ENCODE measurements at places on chromosomes 6 and 20.
A peak's percentile ranks its signal among the peaks of the same experiment; 100 is the strongest.

DNA sequence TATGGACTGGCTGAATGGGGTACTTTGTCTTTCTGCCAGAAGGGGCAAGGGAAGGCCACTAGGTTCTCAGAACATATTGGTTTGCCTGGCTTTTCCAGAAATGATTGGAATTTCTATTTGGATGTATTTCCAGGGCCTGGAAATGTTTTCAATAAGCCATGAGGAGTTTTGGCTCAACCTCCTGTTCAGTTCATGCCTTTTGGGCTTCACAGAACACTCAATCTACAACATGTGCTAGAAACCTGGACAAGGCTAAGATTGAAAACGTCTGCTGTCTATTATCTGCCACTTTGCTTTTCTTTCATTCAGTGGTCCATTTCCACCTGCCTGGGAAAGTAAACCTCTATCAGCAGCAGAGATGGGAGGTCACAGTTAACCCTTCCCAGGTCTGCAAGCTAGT, 793.4 kb downstream of the TENT5A start:
- no peak for DNase-seq

DNA sequence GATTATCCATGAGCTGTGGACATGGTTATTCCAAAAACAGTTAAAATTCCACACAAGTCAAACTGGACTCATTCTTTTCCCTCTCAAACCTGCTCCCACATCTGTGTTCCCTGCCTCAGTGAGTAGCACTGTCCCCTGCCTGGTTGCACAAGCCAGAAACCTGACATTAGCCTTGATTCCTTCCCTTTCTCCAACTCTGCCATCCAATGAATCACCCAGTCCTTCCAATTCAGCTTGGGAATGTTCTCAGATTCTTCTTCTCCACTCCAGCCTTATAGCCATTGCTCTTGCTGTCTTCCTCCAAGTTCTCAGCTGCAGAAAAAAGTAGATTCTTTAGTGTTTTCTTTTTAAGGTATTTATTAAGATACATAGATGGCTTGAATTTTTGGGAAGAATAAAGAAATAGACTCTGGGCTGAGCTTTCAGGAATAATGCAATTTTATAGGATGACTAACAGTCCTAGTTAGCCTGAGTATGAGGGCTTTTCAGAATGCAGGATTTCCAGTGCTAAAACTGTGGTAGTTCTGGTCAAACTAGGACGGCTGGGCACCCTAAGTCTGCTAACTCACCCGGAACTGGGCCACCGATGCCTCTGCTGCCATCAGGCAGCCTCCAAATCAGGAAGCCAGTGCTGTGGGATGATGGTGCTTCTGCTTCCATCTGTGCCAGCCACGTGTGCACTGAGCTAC, 18.2 kb upstream of the SASH1 start:
- no peak for DNase-seq

DNA sequence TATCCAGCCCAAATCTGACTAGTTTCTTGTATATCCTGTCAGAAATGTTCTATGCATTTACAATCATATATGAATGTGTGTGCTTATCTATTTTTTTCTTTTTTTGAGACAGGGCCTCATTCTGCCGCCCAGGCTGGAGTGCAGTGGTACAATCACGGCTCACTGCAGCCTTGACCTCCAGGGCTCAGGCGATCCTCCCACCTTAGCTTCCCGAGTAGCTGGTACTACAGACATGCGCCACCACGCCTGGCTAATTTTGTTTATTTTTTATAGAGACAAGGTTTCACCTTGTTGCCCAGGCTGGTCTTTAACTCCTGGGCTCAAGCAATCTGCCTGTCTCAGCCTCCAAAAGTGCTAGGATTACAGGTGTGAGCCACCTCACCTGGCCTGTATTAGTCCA, 3.0 kb upstream of the RAB44 start:
- no peak for DNase-seq

- DNase-seq, result no peak
Measured at GRCh38 chr6:100810015-100810414, 71.1 kb downstream of the ASCC3 start.

- no peak for DNase-seq
Measured at GRCh38 chr20:59788196-59788735, 145.2 kb downstream of the SYCP2 start.

GRCh38 chr6:62891065-62891647, 320.1 kb upstream of the FKBP1C start:
- peak; percentile 4 for DNase-seq

GRCh38 chr20:47358672-47359529, 2.4 kb upstream of the ZMYND8 start:
- DNase-seq, result peak; percentile 67

GRCh38 chr6:170279977-170280688, 10.7 kb downstream of the DLL1 start:
- DNase-seq, result no peak

DNA sequence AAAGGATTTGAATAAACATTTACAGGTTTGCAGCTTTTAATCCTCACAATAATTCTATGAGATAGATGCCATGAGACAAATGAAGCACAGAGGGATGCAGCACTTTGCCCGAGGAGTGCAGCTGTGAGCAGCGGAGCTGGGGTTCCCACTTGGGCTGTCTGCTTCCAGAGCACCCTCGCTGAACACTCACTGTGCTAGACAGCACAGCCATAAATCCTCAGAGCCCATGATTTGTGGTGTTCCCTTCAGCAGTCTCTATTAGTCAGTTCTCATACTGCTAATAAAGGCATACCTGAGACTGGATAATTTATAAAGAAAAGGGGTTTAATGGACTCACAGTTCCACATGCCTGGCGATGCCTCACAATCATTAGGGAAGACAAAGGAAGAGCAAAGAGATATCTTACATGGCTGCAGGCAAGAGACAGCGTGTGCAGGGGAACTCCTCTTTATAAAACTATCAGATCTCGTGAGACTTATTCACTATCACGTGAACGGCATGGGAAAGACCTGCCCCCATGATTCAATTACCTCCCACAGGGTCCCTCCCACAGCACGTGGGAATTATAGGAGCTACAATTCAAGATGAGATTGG, 25.3 kb upstream of the CTAGE9 start:
- no peak for DNase-seq

DNA sequence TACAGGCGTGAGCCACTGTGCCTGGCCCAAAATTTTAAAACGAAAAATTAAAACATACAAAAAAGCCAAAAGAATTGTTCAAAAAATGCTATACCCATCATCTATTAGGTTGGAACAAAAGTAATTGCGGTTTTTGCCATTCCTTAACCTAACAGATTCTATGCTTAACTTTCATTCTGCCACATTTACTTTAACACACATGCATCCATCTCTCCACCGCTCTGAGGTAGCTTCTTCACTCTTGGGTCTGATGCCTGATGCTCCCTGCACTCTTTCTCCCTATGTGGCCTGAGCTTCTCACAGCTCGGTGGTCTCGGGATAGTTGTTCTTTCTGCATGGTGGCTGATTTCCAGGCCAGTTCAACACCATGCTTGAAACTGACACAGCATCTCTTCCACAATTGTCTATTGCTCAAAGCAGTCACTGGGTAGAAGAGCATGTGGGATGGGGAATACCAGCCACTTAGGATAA, 4.7 kb upstream of the MANBAL start:
- no peak for DNase-seq

- DNase-seq, result no peak
Measured at GRCh38 chr6:116152620-116153019, 26.7 kb upstream of the COL10A1 start.

- no peak for DNase-seq
Measured at GRCh38 chr6:31882344-31882743, 3.5 kb upstream of the SLC44A4 start.

DNA sequence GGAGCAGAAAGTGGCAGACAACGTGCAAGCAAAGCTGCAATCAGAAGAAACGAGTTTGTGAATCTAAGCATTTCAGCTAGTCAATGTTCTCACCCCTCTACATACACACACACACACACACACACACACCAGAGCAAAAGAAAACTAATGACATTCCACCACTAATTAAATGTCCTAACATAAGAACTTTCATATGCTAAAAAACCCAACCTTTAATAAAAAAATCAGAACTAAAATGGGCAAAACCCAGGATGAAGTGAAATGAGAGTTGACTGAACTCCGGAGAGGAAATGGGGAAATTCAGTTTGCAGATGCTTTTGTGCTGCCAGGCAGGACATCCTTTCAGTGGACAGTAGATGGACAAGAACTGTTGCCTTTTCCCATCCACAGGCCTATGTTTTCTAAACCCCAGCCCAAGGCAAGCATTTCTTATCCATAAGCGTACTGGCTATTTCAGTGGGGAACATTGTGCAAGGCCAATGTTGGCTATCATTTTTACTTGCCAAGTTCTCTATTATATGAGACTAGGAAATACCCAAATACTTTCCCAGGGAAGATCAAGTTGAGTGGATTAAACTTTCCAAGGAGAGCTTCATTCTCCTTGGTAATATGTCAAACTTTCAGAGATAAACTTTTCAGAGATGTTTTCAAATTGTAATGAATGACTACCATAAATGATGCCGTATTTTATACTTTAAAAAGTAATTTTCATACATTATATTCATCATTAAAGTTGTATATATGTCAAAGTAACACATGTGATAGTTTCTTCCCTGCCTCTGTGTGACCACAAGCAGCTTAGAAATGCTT, 27.3 kb downstream of the RIN2 start:
- DNase-seq, result no peak

DNA sequence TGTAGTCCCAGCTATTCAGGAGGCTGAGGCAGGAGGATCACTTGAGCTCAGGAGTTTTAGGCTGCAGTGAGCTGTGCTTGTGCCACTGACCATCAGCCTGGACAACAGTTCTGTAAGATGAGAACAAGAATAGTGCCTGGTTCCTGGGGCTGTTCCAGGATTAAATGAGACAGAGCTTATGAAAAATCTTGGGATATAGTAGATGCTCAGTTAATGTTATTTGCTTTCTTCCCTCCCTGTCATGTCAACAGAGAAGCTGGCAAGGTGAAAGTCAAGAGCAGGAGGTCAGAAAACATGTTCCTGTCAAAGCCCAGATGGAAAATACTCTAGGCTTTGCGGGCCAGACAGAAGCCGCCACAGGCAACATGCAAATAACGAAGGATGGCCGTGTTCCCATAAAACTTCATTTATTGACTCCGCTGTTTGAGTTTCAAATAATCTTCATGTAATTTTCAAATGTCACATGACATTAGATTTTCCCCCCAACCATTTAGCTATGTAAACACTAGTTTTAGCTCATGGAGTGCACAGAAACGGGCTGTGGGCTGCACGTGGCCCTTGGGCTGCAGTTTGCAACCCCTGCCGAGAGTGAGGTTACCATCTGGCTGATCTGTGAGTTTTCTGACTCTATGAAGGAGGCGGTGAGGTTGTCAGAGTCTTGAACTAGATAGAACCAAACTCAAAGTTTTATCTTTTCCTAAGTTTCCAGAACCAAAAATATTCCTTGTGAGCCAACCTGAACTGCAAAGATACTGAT, 63.4 kb upstream of the PMEPA1 start:
- no peak for DNase-seq

DNA sequence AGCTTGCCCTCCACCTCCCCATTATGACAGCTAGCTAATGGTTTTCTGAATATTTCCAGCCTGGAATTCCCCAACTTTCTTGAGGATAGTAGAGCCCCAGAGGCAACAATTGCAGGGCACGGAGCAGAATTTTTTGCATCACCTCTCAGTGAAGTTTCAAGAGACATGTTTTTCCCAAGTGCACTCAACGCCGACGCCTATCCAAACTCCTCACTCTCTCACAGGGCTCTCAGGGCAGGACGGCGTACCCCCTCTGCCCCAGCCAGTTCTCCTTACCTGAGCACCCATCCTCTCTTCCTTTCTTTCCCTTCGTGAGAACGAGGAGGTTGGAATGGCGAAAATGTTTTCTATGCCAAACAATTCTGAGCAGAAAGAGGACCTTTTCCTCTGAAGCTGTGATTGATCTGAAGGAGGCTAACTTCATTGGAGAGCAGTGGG, 83.1 kb upstream of the FOXQ1 start:
- DNase-seq, result no peak

DNA sequence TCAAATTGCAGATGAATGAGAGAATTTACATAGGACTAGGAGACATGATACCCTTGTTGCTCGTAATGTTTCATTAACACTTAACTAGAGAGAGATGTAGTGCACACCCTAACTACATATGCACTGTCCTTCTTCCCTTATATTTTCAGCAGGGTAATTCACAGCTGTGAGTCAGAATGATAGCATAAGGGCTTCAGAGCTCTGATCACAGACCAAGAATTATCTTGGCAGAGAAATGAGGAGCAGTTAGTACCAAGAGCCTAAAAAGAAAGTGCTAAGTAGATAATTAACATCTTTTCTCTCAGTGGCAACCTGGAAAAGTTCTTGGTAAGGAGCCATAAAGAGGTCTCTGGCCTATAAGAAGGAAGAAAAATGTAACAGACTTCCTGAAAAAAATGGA, 35.8 kb downstream of the GRIK2 start:
- no peak for DNase-seq

DNA sequence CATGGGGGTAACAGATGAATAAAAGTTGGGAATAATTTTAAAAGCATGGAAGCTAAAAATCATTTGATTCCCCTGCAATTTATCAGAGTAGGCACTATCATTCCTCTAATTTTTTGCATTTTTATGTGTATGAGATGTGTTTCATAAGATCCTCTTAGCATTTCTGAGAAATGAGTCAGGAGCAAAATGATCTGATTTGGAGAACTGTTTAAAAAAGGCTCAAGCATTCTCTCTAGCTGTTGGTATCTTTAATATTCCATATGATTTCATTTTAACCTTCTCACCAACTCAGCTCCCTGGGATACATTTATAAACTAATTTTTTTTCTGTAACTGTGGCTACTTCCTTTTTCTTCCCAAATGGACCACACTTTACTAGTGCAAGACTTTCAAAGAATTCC, 60.9 kb downstream of the MCHR2 start:
- DNase-seq, result no peak

GRCh38 chr6:56734335-56734734, 91.6 kb upstream of the DST start:
- DNase-seq, result no peak

- DNase-seq, result no peak
Measured at GRCh38 chr20:60306551-60306950, 348.3 kb downstream of the CDH26 start.

DNA sequence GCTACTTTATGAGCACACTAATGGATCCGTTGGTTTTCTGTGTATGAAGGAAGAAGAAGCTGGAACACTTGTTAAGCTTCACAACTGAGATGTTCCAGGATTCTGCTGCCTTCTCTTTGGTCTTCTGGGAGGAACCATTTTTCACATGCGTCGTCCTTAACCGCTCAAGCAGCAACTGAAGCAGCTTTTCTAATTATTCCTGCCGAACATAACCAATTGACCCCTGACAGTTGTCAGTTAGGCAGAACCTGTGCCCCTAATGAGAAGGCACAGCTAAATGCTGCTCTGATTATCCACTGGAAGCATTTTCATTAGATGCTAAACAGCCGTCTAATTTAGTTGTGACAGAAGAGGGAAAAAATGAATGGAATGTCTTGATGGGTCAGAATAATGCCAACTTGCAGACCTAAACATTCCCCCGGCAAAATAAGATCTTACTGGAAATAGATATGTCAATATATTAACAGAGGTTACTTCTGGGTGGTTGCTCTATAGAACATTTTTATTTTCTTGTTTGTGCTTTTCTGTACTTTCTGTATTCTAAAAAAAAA, 85.0 kb upstream of the SMLR1 start:
- DNase-seq, result no peak

- DNase-seq, result no peak
Measured at GRCh38 chr20:64047046-64047389, 2.4 kb downstream of the SOX18 start.

GRCh38 chr20:51710361-51710894, 57.8 kb downstream of the ATP9A start:
- DNase-seq, result no peak

All from head of caudate nucleus (tissue), 42 donors.